ENCODE measurements at places on chromosomes 2 and 18.

DNA sequence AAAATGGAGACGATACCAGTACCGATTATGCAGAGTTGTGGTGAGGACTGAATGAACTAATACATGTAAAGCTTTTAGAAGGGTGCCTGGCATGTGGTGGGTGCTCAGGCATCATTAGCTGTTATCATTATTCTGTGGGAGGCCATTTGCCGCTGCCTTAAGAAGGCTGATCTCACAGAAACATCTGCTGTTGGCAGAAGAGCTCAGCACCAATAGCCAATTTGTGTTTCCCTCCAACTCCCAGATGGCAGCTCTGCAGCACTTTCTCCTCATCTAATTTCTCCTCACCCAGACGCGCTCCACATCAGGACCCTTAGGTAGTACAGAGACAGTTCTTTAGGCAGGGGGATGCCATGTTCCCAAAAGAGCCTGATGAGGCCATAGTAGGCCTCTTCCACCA lies 15.8 kb upstream of the CYP1B1 start:
- no peak for DNase-seq

DNA sequence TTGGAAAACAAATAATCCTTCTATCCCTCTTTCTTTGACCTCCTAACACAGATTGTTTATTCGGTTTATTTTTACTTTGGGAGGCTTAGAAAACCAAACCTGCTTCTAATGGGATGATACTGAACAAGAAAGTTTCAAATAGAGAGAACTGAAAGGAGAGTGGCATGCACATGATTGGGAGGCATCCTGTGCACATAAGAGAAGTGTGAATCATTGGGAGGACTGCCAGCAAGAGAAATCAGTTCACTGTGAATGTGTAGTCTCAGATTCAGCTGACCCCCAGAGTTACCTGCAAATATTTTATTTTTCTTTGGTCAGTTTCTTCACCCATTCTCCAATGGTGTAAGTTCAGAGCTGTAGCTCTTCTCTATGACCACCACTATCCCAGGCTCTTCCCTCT lies 1363.2 kb upstream of the ACVR2A start:
- no peak for DNase-seq

DNA sequence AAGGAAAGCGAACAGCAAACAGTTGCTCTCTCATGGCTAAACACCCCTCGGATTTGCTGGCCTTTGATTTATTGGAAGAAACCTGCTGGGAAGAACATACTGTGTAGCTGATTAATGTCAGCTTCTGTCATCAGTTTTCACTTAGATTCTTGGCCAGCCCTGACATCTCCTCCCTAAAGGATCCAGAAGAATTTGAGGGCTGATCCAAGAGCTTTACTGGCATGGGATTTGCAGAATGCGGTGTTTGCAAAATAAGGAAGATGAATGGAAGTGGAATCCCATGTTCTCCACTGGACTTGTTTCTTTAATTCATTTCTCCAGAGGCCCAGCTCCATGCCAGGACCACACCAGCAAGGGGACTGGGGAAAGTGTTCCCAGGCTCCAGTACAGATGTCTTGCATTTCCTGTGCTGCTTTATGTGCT lies 80.5 kb downstream of the RDH14 start:
- DNase-seq: no peak

DNA sequence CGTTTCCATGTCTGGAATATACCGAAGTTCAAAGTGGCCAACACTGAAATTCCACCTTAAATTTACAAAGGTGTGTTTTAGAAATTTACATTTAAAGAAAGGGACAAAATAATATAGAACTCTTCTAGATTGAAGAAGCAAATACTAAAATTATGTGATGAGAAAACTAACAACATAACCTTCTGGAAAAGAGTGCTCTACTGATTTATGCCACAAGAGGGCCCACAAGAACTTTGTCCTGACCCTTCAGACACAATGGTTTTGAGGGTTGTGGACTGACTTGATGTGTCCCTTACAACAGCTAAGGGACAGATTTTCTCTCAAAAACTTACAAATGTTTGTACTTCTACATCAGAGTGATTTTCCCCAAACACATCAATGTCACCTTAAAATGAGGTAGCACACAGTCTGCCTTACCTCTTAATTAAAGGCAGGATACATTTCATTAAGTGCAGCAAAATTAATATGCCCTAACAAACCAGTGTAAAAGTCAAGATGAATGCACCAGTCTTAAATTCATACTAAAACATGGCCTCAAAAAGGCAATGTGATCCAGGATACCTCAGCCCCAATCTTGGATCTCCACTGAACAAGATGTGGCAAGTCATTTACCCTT lies 36.2 kb downstream of the EIF2AK3 start:
- DNase-seq: peak; percentile 4

- no peak for DNase-seq
Observed at GRCh38 chr18:42018831-42019230, 63.8 kb downstream of the PIK3C3 start.

GRCh38 chr2:152557273-152557888 lies 159.9 kb downstream of the PRPF40A start:
- no peak for DNase-seq

DNA sequence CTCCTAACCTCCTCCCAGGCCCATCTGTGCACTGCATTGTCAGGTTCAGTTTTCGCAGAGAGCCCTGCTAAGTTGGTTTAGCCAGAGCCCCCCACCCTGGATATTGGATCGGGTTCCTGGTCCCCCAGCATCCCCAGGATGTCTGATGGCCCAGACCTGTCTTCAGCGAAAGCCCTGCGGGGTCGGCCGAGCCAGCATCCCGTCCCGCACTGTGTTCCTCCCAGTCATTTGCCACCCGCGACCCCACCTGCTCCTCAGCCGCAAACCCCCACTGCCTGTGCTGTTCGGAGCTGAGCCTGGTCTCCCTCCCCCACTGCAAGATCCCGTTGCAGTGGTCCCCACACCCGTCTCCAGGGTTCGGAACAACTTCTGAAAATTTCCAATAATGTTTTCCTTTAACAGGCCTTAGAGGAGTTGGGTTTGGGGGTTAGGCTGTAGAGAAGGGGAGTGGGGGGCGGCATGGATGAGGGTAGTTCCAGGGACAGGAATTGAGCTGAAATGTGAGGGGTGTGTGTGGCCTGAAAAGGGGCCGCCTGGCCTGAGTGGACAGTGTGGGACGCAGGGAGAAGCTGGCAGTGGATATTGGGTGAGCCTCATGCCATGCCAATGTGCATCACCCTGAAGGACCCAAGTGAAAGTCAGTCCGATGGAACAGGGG lies 1.6 kb upstream of the COPS9 start:
- DNase-seq: no peak
